ENCODE measurements at places on chromosomes 6 and 20. TPM values are rescaled to one million over a fixed set of nuclear protein-coding genes. Genes with fewer than 3 reads are reported as not detected.
A peak's percentile ranks its signal among the peaks of the same experiment; 100 is the strongest.

DNA sequence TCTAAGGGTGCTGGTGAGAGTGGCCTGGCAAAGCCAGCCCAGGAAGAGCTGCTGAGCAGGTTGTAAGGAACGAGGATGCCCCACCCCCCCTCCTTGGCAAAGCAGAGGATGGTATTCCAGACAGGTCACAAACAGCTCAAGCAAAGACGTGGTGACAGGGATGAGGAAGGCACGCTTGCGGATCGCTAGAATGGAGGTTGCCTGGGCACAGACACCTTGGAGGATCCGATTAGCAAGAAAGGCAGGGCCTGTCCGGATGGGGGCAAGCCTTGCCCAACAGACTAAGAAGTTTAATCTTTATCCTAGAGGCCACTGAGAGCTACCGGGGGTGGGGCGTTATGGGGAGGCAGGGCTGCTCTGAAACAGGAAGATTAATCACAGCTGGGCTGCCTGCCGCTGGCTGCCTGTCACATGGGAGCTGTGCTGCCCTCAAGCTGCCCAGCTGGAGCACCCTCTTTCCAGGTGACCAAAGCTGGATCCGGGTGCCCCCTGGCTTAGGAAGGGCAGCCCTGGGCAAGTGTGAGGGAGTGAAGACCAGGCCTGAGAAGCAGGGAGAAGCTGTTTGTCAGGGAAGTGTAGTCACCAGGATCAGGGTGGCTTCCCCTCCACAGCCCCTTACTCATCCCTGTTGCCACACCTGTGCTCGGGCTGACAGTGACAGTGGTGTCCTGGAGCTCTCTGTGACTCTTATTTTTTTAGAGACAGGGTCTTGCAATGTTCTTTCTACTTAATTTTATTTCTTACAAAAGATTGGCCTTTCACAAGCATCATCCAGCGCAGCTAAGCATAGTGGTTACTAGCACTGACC lies 9.1 kb upstream of the MAPK13 start:
- DNase-seq: peak; percentile 40

DNA sequence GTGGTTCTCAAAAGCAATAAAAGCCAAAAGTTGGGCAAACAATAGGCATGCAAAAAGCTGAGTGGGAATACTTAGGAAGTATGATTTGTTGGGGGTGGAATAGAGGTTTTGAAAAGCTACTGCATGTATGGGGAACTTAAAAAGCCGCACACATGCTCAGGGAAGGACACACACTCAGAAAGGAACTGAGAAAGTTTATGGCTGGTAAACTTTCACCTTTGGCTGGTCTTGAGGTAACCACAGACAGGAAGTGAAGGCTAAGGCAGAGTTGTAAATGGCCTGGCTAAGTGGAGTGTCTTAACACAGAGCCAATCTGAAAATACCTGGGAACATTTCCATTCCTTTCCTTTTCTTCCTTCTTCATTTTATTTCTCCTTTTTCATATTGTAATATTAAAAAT lies 134.5 kb upstream of the EXOC2 start:
- DNase-seq: no peak

- no peak for DNase-seq
These were observed 590.6 kb downstream of the EPHA7 start for GRCh38 chr6:92828788-92829187.

DNA sequence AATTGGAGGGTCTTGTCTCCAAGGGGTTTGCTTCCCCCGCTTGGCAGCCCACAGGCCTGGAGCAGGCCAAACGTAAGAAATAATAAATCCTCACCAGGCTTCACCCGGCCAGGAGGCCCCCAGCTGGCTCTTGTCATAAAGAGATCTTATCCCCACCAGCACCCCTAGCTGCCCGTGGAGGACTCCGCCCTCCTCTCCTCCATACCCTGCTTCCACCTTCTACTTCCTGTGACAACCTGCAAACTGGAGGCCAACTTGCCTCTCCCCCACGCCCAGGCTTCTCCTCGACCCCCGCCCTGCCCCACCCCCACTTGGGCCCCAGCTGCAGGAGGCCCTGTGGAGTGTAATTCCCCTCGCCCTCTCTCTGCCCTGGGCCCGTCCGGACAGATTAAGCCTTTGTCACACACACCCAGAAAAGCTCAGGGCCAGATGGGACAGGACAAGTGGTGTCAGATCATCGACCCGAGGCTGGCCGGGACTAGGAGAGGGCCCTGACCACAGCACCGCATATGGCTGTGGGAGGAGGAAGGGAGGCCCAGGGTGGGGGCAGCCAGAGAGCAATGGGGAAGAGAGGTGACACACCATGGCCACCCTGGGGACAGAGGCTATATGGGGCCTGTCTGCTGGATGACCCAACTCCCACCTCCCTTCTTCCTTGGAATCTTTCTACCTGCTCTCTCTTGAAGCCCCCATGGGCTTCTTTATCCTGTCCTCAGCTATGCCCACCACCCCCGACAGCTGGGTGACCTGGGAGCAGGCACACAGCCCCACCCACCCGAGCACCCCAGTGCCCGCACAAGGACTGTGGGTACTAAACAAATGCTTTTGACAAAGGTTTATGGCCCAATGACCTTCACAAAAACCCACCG lies 3.9 kb downstream of the NOL4L start:
- no peak for DNase-seq

DNA sequence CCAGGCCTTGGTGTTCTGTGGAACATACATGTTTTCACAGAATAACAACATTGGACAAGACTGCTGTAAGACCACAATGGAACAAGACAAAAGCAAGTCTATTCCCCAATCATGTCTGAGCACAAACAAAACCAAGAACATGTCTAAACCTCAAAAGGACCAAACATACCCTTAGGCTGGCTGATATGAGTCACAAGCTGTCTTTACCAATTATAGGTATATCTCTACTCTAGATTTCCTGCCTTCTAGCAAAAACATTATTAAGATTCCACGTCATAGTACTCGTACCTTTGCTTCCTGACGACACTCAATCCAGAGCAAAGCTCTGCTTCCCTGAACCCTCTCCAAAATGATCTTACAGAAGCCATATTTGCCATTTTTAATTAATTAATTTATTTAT lies 15.4 kb upstream of the L3MBTL1 start:
- DNase-seq: no peak

SLC17A3 gene
- total RNA-seq: 1.1 TPM

SLC22A3 gene
- total RNA-seq: 1.5 TPM

Data from fibroblast of the aortic adventitia (primary cell).